ENCODE measurements at places on chromosomes 13 and 19.

- DNase-seq = no peak
Measured at GRCh38 chr19:33344573-33344925, 29.0 kb upstream of the CEBPG start.

DNA sequence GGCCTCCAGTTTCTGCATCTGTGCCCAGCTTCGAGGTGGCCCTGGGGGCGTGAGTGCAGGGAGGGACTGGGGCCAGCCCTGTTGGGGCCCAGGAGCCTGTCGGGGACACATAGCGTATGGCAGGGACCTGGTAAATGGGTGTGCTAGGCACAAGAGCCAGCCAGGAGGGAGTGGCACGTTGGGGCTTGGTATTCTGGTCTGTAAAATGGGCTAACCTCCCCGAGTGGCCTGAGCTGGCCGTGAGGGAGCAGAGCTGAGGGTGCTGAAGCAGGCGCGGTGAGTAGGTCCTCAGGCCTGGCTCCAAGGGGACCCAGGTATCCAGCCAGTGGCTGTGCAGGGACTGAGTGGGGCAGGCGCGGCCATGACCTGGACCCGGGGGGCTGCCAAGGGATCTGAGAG, 4.3 kb downstream of the PTOV1 start:
- DNase-seq = no peak

GRCh38 chr13:74465271-74465670, 331.1 kb upstream of the KLF12 start:
- DNase-seq = no peak

GRCh38 chr19:44626048-44626624, 12.8 kb downstream of the IGSF23 start:
- no peak for DNase-seq

DNA sequence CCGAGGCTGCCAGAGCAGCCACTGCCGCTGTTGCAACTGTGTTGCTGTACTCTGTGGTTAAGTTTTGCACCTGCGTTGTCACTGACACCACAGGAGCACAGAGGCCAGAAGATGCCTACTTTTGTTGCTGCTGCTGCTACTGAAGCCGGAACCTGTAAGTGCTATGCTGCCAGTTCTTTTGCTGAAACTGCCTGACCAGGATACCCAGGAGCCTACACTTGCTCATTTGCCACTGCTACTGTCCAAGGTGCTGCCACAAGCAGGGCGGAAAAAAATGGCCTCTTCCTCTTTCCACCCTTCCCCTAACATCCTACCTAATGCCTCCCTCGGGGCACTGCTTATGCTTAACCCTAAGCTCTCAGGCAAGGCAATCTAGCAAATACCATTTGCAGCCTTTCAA, 29.0 kb upstream of the NBEA start:
- DNase-seq = peak; percentile 50

- DNase-seq = no peak
Measured at GRCh38 chr13:33119856-33120543, 103.8 kb downstream of the KL start.

DNA sequence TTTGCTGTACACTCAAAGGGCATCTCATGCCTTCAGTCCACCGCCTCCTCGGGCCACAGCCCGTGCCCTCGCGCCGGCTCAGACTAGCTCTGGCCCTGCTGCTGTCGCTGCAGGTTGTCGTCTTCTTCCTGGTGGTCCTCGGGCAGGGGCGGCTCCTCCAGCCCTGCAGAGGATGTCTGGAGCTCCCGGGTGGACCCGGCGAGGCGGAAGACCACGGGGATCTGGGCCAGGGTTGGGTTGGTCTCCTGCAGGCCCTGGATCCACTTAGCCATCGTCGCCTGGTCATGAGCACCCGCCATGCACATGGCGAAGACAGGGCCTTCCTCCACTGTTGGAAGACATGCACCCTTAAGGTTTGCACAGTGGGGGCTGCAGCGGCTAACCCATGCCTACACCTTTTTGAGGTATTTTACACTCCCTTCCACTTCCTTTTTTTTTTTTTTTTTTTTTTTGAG, 489 bp upstream of the ZNF653 start:
- no peak for DNase-seq

- peak; percentile 91 for DNase-seq
Measured at GRCh38 chr19:8515317-8515716, 1.4 kb upstream of the ZNF414 start.

GRCh38 chr19:34506026-34506370, 24.4 kb downstream of the WTIP start:
- DNase-seq = no peak

- DNase-seq = no peak
Measured at GRCh38 chr13:33911521-33911920, 93.6 kb downstream of the RFC3 start.

Data from KBM-7 (cell line).